Naive thymus-derived CD4-positive, alpha-beta T cell (primary cell): ENCODE measurements at places on chromosomes 12 and 14. TPM values are rescaled to one million over a fixed set of nuclear protein-coding genes. Genes with fewer than 3 reads are reported as not detected.

DNA sequence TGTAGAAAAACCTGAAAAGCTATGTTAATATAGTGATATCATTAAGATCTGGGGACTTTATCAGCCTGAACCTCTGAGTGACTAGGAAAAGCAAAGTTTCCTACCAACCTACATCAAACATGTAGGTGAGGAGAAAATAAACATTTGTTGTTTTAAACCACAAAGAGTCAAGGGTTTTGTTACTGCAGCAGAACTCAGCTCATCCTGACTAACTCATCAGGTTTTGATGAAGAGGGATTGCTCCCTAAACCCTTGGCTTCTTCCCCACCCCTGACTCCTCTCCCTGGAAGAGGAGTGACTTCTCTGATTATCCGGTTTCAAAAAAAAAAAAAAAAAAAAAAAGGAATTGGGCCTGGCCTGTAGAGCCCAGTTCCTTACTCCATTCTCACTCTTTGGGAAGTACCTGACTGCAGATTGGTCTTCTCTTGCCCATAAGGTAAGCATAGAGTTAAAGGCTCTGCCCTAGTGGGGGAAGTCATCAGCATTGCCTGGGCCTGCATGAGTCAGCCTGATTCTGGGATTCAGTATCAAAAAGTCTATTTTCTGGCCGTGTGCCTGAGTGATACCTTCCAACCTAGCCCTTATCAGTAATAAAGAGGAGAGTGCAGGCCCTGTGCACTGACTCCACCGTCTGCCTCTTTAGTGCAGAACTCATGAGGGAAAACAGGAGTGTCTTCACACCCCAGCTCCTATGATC lies 16.9 kb downstream of the BDKRB1 start:
- no peak overlapping the region for H3K27ac ChIP-seq
- DNase-seq, result no peak
- H3K36me3 ChIP-seq, result no peaks in the 10 kb centered on the region

GRCh38 chr14:50658203-50658602 lies 9.9 kb downstream of the SAV1 start:
- H3K27ac ChIP-seq, result no peak overlapping the region
- H3K4me3 ChIP-seq, result no peak overlapping the region
- DNase-seq, result no peak
- no peaks in the 10 kb centered on the region for H3K27me3 ChIP-seq

DNA sequence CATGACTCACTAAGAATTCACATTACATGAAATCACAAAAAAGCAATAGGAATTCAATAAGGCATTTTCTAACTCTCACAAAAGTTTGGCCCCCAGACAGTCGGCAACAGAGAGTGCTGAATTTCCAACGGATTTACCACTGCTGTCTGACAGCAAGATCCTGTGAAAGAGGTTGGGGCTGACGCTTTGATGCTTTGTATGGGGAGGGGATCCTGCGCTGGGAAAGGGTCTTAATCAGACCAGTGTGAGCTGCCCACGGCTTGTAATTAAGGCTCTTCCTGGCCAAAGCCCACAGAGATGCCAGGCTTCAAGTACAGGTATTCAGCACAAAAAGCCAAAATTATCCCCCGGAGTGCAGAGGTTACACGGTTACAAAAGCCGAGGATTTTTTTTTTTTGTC lies 66.8 kb upstream of the TMCC3 start:
- H3K27me3 ChIP-seq, result no peaks in the 10 kb centered on the region
- H3K36me3 ChIP-seq, result no peaks in the 10 kb centered on the region
- no peak overlapping the region for H3K4me3 ChIP-seq
- no peaks in the 10 kb centered on the region for H3K4me1 ChIP-seq

The MRPL52 gene
- total RNA-seq, result 32.9 TPM

DNA sequence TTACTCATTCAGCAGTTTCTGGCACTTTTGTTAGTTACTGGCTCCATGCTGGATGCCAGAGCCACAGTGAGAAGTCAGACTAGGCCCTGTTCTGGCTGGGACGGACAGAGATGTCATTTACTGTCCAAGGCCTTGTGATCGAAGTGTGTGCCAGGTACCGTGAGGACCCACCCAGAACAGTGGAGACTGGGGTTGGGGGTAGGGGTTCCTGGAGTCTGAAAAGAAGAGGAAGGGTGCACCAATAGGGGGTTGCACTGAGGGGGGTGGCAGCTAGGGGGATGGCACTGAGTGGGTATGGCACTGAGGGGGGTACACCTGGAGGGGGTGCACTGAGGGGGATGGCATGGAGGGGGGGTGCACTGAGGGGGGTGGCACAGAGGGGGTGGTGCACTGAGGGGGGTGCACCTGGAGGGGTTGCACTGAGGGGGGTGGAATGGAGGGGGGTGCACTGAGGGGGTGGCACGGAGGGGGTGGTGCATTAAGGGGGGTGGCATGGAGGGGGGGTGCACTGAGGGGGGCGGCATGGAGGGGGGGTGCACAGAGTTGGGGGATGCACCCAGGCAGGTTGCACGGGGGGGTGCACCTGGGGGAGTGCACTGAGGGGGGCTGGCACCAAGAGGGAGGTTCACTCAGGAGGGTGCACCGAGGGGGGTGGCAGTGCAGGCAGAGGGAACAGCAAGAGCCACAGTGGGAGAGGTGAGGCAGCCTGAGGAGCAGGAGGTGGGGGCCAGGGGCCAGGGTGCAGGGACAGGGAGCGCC lies 10.6 kb upstream of the CYP46A1 start:
- no peak overlapping the region for H3K27ac ChIP-seq
- H3K27me3 ChIP-seq, result no peaks in the 10 kb centered on the region
- DNase-seq, result no peak
- no peaks in the 10 kb centered on the region for H3K36me3 ChIP-seq
- no peak overlapping the region for H3K4me3 ChIP-seq
- peaks cover 10% of the 10 kb centered on the region for H3K4me1 ChIP-seq

- DNase-seq, result no peak
- no peaks in the 10 kb centered on the region for H3K27me3 ChIP-seq
- H3K4me1 ChIP-seq, result peaks cover 87% of the 10 kb centered on the region
- no peaks in the 10 kb centered on the region for H3K36me3 ChIP-seq
These were observed 13.7 kb downstream of the PRKCH start for GRCh38 chr14:61335049-61335448.

GRCh38 chr14:74035556-74035955 lies 16.4 kb downstream of the BBOF1 start:
- no peaks in the 10 kb centered on the region for H3K36me3 ChIP-seq
- H3K4me3 ChIP-seq, result no peak overlapping the region
- DNase-seq, result no peak
- H3K27me3 ChIP-seq, result no peaks in the 10 kb centered on the region
- H3K4me1 ChIP-seq, result no peaks in the 10 kb centered on the region
- no peak overlapping the region for H3K27ac ChIP-seq

The ZDHHC22 gene
- total RNA-seq, result not detected

DNA sequence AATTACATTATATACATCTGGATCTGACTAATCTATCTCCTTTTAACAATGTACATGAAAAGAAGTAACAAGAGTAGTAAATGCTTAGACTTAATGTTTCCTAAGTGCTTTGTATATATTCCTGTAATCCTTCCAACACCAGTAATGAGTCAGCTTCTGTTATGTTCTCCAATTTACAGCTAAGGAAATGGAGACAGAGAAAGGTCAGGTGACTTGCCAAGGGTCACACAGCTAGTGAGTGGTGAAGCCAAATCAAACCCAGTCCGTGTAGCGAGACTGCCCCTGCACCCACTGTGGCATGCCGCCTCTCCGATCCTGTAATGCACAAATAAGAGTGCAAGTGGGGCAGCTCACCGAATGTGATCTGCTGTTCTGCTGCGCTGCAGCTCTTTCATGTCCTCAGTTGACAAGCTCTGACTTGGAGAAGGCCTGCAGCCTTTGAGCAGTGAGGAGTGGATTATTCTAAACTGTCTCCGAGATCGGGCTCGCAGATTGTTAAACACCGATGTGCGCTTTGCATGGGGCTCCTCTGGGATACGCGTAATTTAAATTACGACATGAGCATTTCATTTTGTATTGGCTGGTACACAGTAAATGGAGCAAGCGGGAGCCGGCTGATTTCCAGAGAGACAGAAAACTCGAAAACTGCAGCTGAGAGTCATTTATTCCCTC lies 65.1 kb upstream of the KTN1 start:
- no peak overlapping the region for H3K27ac ChIP-seq
- no peaks in the 10 kb centered on the region for H3K36me3 ChIP-seq
- no peak for DNase-seq
- no peak overlapping the region for H3K4me3 ChIP-seq

The LIN7A gene
- not detected for total RNA-seq

DNA sequence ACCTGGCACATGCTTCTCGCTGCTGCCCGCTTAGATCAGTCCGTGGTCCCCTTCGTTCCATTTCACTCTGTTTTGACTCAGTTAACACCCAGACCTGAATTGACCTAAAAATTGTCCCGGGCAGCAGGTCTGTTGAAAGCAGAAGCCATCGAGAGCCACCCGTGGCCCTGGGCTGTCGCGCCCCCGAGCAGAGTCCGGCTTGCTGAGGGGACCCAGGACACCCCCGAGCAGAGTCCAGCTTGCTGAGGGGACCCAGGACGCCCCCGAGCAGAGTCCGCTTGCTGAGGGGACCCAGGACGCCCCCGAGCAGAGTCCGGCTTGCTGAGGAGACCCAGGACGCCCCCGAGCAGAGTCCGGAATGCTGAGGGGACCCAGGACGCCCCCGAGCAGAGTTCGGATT lies 50.2 kb upstream of the GALNT9 start:
- no peak for DNase-seq
- H3K36me3 ChIP-seq, result no peaks in the 10 kb centered on the region
- no peak overlapping the region for H3K4me3 ChIP-seq
- H3K27ac ChIP-seq, result no peak overlapping the region

The RALGAPA1 gene
- 53.5 and 54.0 TPM in 2 replicates for total RNA-seq

DNA sequence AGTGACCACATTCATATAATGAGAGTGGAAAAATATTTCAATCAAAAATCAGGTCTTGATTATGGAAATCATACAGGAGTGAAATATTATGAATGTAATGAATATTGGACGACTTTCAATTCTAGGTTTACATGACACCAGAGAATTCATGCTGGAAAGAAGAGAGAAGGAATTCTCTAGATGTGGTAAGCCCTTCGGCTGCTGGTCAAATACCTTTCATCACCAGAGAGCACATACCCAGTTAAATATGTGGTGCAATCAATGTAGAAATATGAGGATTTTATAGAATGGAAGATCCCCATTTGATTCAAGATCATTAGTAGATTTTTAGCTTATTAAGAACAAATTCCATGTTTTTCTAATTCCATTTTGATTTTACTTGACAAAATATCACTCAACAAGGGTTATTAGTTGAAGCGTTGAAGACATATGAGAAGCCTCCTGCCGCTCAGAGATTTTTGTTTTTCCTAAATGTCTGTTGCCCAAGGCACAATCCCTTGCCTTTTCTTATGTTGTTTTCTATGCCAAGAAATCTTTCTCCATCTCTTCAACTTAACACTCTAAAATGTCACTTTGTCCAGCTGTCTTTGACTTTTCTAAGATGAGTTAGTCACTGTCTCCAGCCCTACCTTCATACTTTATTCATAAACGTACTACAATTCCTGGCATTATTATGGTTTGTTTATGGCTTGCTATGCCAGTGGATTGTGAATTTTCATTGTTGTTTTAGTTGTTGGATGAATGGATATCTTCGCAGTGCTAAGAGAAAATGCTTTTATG lies 72.8 kb upstream of the ZDHHC17 start:
- no peaks in the 10 kb centered on the region for H3K36me3 ChIP-seq
- no peaks in the 10 kb centered on the region for H3K4me1 ChIP-seq
- H3K27ac ChIP-seq, result no peak overlapping the region
- no peak for DNase-seq
- H3K27me3 ChIP-seq, result no peaks in the 10 kb centered on the region
- H3K4me3 ChIP-seq, result no peak overlapping the region
